Activated T-helper 1 cell treated with Interleukin-2 at 50 U/mL for 16 hours (primary cell): ENCODE measurements at places on chromosomes 3 and 15.

- no peak for DNase-seq
Measured at GRCh38 chr15:64333516-64333915, 22.5 kb downstream of the CSNK1G1 start.

GRCh38 chr15:82093774-82094211, 48.0 kb upstream of the MEX3B start:
- no peak for DNase-seq

- DNase-seq = no peak
Measured at GRCh38 chr3:111721747-111722146, 126.6 kb upstream of the ZBED2 start.

- no peak for DNase-seq
Measured at GRCh38 chr3:187943677-187944389, 198.6 kb upstream of the BCL6 start.

DNA sequence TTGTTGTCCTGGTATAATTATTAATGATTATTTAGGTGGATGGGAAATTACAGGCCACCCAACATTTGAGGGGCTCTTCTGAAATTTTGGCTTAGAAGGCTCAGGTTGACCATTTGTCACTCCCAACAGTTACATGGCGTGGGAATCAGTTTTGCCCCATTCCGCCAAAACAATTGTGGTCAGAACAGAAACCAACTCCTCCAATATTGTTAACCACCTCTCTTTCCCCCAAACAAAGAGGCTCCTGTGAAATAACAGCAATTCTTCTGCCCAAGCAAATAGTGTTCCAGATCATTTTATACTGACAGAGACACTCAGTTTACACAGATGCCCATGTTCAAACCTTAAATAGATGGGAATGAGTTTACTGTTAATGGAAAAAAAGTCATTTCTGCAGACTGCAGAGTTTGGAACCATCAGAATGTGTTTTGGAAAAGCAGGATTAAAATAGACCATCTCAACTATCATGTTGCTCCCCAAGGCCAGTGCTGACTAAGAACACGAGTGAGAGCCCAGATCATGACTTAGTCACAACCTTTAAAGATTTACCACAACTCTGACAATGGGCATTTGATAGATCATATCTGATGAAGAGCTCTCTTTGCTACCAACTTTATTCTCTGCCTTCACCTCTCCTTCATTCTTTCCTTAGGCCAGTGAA, 102.1 kb downstream of the DUT start:
- DNase-seq = no peak

- no peak for DNase-seq
Measured at GRCh38 chr3:183244981-183245476, 8.0 kb upstream of the B3GNT5 start.

- DNase-seq = no peak
Measured at GRCh38 chr15:85639752-85640381, 154.9 kb downstream of the KLHL25 start.

GRCh38 chr15:58517252-58517681, 85.5 kb downstream of the LIPC start:
- no peak for DNase-seq

GRCh38 chr15:99180086-99180963, 69.1 kb downstream of the TTC23 start:
- no peak for DNase-seq

- DNase-seq = no peak
Measured at GRCh38 chr15:66251065-66251789, 2.3 kb downstream of the MEGF11 start.

DNA sequence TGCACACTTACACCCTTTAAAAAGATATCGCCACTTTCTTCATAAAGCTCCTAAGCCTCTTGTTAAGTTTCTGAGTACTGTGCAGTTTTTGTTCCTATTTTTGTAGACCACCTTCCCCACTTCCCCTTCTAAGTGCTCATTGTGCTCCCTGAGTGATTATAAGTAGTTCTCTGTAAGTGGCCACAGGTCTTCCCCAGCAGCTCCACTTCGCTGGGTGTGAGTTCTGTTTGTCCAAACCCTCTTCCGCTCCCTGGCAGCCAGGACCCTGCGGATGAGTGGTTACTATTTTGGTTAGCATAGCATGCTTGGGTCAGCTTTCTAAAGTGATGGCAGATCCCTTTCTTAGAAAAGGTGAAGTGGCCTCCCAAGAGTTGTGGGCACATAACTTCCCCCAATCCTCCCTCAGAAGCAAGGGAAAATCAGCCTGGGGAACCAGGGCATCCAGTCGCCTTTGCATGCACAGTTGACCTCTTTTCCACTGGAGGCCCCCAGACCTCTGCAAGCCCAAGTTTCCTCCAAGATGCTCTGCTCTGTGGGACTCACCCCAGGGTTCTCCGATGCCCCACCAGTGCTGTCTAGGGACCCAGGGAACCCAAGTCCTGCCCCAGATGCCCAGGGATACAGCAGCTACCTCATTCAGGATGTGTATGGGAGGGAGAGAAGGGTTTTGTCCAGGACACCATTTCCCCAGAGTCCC, 69.6 kb downstream of the ATP10A start:
- DNase-seq = no peak

GRCh38 chr3:66692766-66693150, 191.9 kb upstream of the LRIG1 start:
- DNase-seq = no peak

DNA sequence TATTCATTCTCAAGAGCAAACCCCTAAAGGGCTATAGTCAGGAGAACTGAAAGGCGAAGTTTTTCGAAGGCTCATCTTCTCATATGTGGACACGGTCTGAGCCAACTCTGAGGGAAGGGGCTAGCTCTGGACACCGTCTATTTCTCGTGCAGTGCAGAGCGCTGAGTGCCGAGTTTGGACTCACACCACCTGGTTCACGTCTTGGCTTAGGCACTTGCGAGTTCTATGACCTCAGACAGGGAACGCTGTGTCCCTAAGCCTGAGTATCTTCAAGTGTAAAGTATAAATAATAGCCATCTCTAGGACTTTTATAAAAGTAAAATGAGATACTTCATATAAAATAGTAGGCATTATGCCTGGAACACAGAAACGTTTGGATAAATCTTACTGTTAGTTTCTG, 223.7 kb downstream of the FMN1 start:
- no peak for DNase-seq

DNA sequence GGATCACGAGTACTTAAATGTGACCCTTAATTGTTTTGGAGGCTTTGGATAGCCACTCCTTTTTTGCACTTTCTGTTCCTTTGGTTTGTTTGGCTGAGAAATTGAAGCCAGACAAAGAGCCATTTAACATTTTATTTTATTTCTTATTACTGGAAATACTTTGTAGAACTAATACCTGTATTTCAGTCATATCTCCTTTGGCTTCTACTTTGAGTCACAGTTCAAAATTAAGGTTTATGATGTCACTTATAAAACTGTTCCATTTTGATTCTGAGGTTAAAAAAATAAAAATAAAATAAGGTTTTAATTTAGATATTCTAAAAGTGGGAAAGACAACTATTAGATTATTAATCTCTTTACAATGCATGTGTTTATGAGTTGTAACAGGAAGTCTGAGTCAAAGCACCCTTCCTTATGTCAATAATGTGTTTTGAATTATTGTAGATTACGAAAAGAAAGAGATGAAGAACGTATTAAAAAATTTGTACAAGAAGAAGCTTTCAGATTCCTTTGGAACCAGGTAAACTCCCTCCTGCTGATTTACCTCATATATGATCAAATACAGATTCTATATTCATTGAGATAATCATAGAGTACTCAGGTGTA, 16.9 kb upstream of the NXPE3 start:
- DNase-seq = no peak

DNA sequence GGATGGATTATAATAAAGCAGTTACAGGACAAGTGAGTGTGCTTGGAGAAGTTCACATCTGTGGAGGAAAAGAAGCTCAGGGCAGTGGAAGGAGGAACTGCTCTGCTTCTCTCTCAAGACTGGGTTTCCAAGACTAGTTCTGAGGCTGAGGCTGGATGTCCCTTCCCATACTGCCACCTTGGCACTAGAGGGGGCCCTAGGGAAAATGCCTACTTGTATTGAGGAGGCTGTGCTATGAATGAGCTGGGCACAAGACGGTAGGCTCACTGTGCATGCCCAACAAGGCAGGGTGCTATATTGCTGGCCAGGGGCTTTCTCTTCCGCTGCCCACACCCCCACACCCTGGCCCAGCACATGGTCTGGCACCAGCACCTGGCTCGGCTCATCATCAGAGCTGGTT, 65.2 kb downstream of the SLCO2A1 start:
- DNase-seq = no peak

DNA sequence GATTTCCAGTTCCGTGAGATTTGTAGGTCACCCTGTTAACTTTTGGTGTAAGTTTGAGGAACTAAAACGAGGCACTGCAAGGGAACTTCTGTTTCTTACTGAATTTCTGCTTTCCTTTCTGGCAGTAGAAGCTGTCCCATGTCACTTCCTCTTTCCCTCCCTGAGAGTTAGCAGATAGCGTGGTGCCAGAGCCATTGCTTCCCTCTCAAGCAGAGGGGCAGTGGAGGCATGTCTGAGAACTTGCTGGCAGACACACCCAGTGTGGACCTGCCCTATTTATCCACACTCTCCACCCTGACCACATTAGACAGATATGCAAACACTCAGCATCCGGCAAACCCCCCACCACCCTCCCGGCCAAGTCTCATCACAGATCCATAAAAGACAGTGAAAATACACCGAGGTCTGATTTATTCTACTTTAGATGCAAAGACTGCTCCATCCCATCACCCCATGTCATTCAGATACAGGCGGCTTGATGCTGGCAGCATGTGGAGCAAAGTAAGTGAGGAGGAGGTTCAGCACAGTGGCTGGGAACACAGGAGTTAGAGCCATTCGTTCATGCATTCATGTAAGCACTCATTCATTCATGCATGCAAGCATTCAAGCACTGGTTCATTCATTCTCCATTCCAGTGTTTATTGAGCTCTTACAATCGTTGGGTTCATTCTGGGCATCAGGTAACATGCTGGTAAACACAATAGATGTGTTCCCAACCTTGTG, 324.7 kb downstream of the SHQ1 start:
- DNase-seq = no peak

GRCh38 chr15:58331913-58332675, 99.7 kb upstream of the LIPC start:
- peak; percentile 54 for DNase-seq

- no peak for DNase-seq
Measured at GRCh38 chr3:147589016-147589415, 179.9 kb downstream of the ZIC1 start.

DNA sequence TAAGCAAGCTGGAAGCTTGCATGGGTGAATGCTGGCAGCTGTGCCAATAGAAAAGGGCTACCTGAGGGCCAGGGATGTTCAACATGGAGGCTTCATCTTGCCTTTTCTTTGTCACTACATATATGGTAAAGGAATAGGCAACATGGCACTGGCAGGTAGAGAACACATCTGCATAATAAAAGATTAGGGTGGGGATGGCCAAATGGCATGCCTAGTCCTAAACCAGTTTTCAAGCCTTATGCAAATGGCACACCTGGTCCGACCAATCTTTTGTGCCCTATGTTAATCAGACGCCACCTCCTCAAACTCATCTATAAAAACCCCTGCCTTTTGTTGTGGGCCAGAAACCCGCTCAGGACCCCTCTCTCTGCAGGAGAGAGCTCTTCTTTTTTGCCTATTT, 216.8 kb upstream of the PROK2 start:
- DNase-seq = no peak

GRCh38 chr3:195172896-195173295, 98.1 kb downstream of the XXYLT1 start:
- DNase-seq = no peak

- no peak for DNase-seq
Measured at GRCh38 chr3:134081211-134081610, 51.5 kb upstream of the SLCO2A1 start.

DNA sequence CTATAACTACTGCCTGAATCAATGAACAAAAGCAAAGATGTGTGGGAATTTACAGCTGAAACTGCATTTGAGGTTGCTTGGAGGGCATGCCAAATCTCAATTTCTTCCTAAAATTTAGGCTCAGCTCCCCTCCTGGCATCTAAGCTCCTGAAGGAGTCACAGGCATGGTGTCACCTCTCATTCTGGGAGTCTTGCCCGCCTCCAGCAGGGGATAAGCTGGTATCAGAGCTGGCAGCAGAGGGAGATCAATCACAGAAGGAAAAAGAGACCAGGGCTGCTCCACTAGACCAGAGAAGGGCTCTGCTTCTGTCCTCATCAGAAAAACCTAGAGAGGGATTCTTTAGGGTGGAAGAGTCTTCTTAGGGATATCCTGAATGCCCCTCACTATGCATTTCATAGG, 150.4 kb upstream of the SLC6A11 start:
- DNase-seq = no peak

- DNase-seq = no peak
Measured at GRCh38 chr15:27589260-27589659, 509.9 kb downstream of the OCA2 start.

DNA sequence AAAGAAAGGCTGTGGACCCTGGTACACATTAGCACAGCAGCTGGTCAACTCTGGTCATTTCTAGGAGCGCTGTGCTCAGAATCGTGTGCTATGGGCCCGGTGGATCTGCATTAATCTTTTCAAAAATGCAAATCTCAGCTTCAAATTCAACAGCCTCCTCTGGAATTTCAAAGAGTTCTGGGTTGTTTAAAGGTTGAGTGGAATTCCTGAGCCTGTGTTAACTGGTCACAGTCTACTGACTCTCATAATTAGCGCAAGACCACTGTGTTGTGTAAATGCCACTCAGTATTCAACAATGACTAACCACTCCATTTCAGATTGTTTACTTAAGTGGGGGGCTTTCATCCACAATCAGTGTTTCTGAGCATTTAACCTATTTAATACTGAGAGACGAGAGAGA, 2.7 kb upstream of the ARNT2 start:
- DNase-seq = no peak

- DNase-seq = no peak
Measured at GRCh38 chr3:108123326-108123725, 32.5 kb upstream of the CD47 start.

- DNase-seq = no peak
Measured at GRCh38 chr3:10495003-10495402, 10.4 kb downstream of the ATP2B2 start.

DNA sequence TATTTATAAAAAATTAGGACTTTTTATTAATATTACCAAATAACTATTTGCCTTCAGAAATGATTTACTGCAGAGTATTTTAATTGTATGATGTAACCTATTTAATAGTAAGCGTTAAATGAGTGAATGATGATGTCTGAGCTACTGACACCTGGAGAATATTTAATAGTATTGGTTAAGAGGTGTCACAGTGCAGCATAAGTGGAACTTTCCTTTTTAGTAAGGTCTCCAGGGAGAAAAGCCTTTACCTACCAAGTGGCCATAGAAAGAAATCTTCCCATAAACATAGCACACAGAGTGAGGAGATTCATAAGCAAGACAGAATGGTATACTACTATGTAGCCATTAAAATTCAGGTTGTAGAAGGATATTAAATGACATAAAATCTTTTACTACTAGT, 441.7 kb downstream of the TBL1XR1 start:
- no peak for DNase-seq

- DNase-seq = no peak
Measured at GRCh38 chr3:48528754-48529153, 24.8 kb upstream of the SHISA5 start.

DNA sequence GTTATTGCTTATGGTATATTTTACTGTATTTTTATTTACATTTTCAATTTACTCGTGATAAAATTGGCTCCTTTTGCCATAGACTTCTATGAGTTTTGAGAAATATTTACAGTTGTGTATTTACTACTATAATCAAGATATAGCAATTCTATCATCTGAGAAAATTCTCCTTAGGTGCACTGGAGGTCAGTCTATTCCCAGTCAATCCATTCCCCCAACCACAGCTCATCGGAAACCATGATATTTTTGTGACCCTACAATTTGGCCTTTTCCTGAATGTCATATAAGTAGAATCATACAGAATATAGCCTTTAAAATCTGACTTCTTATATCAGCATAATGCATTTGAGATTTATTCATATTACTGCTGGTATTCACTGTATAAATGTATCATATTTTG, 114.7 kb upstream of the LRTM1 start:
- DNase-seq = no peak
